ENCODE measurements at places on chromosomes 4 and X.

DNA sequence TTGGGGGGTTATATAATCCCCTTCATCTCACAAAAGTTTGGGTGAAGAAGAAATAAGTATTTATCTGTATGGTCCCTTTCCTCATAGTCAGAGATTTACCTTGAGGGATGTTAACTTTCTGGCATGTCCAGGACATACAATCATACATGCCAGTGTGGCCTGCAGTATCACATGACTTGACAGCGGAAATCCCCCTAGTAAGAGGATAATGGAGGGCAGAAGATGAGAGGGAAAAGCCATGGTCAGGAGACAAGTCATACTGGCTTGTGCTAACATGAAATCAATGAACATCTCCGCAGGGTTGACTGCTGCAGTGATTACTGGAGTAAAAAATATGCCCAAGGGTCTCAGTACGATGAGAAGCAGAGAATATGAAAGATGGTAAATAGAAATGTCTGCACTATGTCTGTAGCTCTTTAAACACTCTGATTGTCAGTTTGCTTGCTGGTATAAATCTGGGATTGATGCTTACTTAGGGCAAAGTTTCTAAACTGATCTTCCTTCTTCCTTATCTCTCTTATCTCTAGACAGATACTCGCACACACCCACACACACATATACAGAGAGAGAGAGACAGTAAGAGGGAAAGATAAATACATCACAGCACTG is 1385.6 kb upstream of the ADGRL3 start:
- DNase-seq, result no peak

DNA sequence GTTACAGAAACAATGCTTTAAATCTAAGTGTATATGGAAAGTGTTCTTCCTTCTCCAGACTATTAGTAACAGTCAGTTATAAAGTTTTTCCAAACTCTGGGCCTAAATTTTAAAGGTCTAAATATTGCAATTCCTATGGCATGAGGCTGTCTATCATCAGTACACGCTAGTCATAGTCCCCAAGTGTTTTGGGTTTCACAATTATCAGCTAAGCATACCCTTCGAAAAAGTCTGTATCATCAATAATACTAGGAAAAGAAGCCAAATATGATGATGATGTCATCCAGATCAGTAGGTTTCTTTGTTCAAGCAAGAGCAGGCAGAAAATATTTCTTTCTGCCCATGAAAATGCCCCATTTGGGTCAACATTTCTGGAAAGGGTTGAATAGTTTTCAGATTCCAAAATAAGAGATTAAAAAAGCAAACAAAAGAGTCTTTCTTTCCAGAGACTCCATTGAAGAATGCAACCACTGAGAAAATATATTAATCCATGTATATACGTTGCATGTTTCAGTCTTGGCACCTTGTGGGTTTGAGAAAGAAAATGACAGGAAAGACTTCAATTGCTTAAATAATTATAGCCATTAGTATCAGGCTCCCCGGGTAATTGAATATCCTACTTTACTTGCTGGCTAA is 173.8 kb downstream of the CAMK2D start:
- no peak for DNase-seq

- DNase-seq, result no peak
Observed at GRCh38 chrX:23788521-23788920, 5.5 kb downstream of the SAT1 start.

DNA sequence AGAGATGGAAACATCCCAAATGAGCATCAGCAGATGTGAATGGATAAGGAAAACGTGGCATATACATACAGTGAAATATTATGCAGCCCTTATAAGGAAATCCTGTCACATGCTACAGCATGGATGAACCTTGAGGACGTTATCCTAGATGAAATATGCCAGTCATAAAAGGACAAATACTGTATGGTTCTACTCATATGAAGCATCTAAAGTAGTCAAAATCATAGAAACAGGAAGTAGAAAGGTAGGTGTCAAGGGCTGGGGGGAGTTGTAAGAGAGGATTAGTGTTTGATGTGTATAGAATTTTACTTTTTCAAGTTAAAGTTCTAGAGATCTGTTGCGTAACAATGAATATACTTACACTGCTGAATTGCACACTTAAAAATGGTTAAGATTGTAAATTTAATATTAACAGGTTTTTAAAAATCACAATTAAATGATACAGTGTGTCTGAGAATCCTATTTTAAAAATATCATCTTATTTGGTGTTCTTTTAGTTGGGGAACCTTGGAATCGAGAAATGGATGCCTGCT is 58.5 kb downstream of the KDM6A start:
- no peak for DNase-seq

DNA sequence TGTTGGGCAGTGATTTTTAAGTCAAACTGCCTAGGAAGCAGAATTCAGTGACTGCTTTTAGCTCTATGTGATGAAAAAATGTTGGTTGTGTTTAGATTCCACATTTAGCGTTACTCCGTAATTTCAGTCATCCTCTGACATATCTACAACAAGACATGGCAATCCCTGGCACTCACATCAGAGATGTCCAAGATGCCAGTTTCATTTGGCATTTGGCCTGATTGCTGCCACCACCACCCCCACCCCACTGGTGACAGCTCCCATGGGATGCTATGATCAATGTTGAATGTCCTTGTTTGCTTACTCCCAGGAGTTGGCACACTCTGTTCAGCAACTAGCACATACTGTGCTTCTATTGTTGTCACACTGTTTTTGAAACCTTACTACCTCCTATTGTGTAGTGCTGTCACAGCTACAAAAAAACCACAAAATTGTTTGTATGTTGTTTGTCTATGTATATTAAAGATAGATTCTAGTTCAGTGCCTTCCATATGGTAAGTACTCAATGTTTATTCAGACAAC is 101.4 kb downstream of the AWAT2 start:
- no peak for DNase-seq

- DNase-seq, result no peak
Observed at GRCh38 chr4:185093603-185094002, 49.5 kb upstream of the SLC25A4 start.

DNA sequence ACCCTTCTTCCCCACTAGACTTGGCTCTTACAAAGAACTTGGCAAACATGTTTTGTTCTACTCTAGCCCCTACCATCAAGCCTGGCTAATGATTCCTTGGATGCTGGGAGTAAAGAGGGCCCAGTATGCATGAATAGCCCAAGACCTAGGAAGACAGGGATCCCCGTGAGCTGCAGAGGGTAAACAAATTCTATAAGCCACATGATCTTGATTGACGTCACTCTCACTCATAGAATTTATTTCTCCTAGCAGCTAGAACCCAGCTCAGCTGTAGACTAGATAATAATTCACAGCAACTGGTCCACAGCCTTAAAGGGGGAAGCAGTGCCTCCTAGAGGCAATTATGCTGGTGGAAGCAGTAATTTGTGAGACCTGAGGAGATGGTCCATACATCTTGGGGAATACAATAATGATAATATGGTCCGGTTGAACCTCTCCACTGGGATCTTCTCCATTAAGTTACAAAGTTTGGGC is 16.1 kb upstream of the USO1 start:
- DNase-seq, result no peak

GRCh38 chr4:109022961-109023360 is 260.1 kb upstream of the ETNPPL start:
- DNase-seq, result no peak

GRCh38 chrX:150870487-150871340 is 27.8 kb downstream of the CD99L2 start:
- DNase-seq, result no peak

DNA sequence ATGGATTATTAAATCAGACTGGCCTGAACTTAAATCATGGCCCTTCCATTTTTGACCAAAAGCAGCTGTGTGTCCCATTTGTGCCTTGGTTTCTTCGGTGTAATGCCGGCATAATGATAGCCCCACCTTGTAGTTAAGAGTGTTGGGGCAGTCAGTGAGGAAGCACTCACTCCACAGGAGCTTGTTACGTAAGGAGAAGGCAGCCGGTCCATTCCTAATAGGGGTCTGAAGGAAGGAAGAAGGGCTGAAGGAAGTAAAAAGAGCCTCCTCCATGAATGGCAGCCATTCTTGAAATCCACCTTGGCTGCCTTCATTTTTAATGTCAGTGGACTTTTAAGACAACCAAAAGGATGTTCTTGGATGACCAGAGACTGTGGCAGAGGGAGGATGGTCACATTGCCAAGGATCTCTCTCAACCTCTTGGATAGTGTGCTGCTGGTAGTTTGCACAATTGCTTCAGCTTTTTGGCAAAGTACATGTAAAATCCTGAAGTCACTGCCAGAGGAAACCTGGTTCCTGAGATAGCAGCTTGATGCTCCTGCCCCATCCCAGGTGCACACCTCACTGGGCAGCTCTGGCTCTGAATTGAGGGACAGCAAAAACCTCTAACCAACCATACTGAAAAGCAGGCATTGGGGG is 113.5 kb downstream of the PTTG2 start:
- DNase-seq, result no peak

- DNase-seq, result no peak
Observed at GRCh38 chr4:141524841-141525240, 111.5 kb upstream of the IL15 start.

GRCh38 chrX:82041034-82041433 is 839.1 kb downstream of the SH3BGRL start:
- DNase-seq, result no peak

DNA sequence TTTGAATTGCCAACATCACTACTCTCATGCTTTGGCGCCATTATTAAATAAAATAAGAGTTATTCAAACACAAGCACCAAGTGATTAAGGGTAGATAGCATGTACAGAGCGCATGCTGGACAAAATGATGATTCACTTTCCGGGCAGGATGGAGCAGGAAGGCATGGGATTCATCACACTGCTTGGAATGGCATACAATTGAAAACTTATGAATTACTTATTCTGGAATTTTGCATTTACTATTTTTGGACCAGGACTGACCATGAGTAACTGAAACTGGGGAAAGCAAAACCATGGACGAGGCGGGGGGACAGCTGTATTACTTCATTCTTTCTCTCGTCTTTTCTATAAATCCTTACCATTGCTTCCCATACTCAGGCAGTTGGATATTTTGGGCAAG is 28.5 kb upstream of the FGF5 start:
- DNase-seq, result no peak

DNA sequence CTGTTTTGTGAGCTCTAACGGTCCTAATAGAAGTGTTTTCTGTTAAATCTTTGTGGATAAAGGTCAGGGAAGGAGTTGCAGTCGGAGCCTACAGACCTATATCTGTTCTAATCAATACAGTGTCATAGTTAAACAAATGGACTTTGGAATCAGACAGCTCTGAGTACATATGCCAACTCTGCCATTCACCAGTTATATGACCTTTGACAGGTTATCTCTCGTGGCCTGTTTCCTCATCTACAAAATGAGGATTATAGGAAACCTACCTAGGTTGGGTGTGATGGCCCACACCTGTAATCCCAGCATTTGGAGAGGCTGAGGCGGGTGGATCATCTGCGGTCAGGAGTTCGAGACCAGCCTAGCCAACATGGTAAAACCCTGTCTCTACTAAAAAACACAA is 89.7 kb downstream of the MID1IP1 start:
- no peak for DNase-seq

DNA sequence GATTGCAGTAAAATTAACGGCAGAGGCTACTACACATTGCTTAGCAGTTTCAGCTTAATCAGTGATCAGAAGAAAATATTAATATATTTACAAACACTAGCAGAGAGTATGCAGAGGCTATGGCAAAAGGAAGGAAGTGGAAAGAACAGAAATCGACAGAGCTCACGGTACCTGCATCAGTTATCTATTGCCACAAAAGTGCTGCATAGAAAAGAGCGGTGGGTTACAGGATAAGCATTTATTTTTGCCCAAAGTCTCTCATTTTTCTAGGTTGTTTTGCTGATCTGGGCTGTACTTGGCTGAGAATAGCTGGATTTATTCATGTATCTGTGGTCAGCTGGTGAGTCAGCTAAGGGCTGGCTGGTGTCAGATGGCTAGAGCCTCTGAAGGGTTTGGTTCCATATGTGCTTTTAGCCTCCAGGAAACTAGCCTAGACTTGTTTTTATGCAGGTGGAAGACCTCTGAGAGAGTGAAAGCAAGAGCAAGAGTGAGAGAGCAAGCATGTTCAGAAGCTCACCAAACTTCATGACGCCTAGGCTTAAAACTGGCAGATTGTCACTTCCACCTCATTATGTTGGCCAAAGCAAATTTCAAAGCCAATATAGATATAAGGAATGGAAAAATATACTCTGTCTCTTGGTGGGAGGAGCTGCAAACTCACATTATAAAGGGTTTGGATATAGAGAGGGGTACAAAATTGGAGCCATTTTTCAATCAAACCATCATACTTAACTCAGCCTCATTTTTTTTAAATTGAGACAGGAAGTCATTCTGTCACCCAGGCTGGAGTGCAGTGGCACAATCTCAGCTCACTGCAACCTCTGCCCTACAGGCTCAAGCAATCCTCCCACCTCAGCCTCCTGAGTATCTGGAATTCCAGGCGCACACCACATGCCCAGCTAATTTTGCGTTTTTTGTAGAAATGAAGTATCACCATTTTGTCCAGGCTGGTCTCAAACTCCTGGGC is 153.2 kb upstream of the RPL34 start:
- DNase-seq, result no peak

- no peak for DNase-seq
Observed at GRCh38 chr4:76326515-76326914, 20.0 kb downstream of the STBD1 start.

- no peak for DNase-seq
Observed at GRCh38 chr4:185244763-185245162, 35.4 kb downstream of the SNX25 start.

DNA sequence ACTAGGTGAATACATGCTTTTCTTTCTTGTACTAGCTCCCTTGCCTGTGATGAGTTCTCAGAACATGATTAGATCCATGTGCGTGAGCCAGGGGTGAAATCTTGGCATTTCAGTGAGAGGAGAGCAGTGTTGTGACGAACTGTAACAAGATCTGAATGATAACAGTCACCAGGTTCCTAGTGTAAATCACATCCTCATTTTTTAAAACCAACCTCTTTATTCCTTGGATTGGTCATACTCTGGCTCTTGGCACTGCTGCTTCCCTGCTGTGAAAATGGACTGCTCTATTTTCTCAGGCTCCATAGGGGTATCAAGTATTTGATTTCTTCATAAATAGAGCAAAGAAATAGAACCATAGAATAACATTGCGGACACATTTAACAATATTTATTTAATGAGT is 206.3 kb downstream of the SLC4A4 start:
- DNase-seq, result no peak

DNA sequence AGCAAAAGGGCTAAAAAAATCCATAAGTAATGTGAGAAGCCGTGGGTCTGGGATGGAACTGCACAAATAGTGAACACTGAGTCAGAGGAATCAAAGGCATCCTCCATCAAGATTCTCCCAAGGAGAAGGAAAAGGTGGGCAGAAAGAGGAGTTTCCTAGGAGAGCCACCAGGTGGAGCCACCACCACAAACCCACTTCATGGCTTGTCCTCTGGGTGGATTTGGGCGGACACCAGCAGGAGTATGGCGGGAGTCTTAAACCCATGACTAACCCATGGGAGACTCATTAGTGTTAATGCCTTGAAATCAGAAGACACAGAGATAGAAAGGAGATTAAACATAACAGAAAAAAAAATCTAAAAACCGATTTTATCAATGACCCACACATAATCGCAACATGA is 147.7 kb downstream of the SH3KBP1 start:
- DNase-seq, result peak; percentile 6

DNA sequence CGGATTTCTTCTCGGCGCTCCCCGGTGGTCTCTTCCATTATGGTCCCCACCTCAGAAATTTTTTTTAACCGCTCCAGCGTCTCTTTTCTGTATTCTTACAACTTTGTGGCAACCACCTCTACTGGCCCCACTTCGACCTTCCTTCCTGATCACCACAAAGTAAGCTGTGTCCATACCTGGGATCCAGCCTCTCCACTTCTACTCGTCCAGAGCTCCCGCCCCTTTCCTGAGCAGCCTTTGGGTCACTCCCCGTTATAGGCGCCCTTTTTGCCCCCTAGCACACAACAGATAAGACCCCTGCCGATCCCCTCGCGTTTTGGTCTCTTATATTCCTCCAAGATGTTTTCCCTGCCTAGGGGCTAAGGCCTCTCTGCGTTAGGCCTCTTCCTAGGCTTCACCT is 557 bp downstream of the PIGG start:
- no peak for DNase-seq
